ENCODE measurements at places on chromosomes 4 and X.

GRCh38 chr4:188976644-188977115, 837.4 kb downstream of the TRIML1 start:
- no peak for DNase-seq

DNA sequence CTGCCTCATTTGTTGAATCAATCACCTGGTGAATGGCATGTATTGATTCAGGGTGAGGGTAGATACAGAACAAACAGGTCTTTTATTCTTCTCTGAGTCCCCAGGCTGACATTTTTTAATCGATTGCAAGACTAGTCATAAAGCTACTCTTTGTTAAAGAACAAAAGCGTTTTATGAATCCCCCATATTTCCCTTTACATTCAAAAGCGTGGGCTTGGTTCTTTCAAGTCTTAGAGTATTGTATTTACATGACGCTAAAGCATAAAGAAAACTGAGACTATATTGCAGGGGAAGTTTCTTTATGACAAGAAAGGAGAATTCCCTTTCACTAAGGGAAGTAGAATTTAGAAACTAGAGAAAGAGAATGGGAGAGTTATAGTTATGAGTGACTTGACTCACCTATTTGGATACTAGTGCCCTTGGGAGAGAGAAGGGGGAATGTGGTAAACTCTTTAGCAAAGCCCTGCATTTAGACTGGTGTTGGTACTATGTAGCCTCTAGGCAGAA, 69.3 kb upstream of the PDE5A start:
- no peak for DNase-seq

- no peak for DNase-seq
These were observed 30.1 kb downstream of the SYTL5 start for GRCh38 chrX:38036466-38036865.

- no peak for DNase-seq
These were observed 702 bp downstream of the MMGT1 start for GRCh38 chrX:135973025-135973547.

GRCh38 chrX:110213183-110213582, 104.7 kb downstream of the AMMECR1 start:
- DNase-seq = no peak

- DNase-seq = no peak
These were observed 23.9 kb downstream of the HMX1 start for GRCh38 chr4:8847764-8848163.

DNA sequence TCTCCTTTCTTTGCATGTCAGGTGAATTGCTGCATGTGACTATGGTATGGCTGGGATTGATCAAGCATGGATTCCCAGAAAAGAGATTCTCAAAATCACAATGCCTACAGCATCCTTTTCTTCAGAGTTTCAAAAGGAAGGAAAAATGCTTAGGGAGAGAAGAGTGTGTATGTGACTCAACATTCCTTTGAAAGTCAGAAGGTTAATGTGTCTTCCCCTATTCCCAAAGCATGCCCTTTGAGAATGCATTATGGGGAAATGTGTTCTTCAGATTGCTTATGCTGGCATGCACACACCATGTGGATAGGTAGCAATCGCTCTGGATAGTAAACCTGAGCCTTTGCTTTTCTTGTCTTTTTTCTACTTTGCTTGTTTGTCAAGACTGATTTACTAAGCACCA, 78.5 kb downstream of the ELOVL6 start:
- no peak for DNase-seq

DNA sequence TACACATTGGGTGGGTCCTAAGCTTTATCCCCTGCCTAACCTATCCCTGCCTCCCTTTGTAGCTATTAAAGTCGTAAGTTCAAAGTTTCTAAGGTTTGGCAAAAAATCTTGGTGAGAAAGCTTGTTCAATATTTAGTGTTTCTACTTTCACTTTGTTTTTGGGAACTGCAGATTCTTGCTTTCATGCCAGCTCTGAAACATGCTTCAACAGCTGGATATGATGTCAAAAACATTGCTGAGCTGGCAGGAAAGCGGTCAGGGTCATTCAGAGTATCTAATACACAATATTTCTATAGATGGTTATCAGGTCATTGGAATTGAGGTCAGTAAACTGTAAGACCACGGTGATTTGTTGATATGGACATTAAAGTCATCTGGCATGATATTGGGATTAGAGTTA, 19.7 kb downstream of the CENPI start:
- DNase-seq = no peak

- no peak for DNase-seq
These were observed 14.5 kb downstream of the ARHGAP24 start for GRCh38 chr4:85489273-85489981.

- no peak for DNase-seq
These were observed 294.9 kb upstream of the BOD1L1 start for GRCh38 chr4:13922459-13922858.

- no peak for DNase-seq
These were observed 23.4 kb downstream of the TMEM164 start for GRCh38 chrX:110026099-110026844.

GRCh38 chrX:74925225-74926088, at the start of gene NEXMIF:
NEXMIF (minus strand) TSS chrX:74925452.
- DNase-seq = no peak

DNA sequence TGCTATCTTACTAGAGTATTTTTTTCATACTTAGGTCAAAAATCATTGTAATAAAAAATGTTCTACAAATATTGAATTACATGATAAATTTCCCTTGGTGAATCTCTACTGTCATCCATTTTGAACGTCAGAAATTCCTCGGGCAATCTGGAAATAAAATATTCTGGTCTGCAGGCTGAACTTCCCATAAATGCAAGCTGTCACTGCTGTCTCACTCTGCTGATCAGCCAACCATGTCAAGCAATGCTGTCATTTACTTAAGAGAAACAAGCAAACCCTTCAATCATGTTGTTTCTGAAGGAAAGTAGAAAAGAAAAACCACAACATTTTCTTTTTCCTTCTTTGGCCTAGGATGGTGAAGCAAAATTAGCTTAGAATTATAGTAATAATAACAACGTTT, 514.2 kb upstream of the GALNT7 start:
- DNase-seq = no peak

DNA sequence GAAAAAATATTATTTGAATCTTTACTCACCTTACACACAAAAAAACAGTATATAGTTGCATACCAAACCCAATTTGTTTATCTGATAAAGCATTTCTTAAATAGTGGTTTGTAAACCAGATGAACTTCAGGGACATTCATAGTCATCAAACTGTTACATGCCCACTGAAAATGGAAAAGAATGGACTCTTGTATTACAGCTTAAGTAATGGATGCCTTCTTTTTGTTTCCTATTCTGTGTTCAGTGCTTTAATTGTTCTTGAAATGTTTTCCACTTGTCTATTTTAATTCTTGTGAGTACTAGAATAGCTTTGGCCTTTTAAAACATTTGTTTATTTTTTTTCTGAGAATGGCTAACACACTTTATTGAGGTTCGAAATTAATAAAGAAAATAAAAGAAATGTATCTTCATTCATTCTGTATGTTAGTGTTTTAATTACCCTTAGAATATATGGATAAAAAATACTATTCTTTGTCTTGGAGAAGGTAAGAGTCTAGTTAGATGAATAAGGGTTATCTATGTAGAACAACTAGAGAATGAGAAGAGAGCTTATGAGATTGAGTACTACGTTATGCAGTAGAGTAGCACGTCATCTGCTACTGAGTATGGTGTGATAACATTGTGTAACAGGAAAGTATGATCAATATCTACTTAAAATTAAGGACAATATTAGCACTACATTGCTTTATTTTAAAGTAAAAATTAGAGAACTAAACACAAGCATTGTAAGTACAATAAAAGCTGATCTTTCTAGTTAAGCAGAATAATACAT, 9.9 kb downstream of the CPEB2 start:
- no peak for DNase-seq

- DNase-seq = no peak
These were observed 1.8 kb downstream of the IDH3G start for GRCh38 chrX:153792368-153792767.

GRCh38 chr4:72842323-72842722, 227.2 kb downstream of the COX18 start:
- no peak for DNase-seq

- DNase-seq = no peak
These were observed 38.6 kb downstream of the CFAP299 start for GRCh38 chr4:80374180-80374579.

GRCh38 chr4:142126890-142127497, 490.6 kb downstream of the IL15 start:
- no peak for DNase-seq

GRCh38 chr4:179530958-179531357, 2088.7 kb upstream of the AGA start:
- DNase-seq = no peak

DNA sequence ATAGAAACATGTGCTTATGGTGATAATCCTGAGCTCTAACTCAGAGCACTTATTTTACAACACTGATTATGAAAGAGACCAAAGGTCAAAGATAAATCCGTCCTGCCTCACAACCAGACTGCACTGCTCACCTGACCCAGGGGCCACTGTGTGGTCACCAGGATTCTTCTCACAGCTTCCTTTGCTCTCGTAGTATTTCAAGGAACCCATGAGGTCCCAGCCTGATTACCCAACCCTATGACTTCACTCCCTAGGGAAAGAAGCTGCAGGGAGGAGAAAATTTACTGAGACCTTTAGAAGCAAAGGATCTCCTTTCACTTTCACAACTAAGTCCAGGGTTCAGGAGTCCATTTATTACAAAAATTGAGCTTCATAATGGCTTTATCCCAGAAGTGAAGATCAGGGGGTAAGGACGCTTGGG, 9.6 kb downstream of the SLC25A5 start:
- no peak for DNase-seq

DNA sequence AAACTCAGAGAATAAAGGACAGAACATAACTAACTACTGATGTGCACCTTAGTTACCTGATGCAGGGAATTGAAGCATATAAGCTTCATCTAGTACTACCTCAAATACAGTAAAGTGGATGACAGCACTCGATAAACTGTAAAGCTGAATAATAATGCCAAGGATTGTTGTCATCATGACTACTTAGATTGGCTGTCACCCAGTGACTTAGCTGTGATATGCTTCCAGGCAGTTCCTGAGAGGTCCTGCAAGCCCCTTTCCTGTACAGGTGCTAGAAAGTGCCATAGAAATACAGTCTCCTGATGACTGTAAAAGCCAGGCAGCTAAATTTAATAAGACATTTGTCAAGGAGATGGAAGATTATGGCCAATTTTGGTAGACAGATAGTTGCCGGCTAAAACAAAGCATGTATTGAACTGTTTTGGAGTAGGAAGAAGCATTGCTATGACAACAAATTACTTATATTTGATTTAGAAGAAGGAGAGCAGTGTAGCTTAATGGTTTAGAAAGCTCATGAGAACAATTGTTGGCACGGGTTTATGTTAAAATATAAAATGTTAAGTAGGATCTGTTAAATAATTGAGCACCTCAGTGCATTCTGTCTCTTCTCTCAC, 29.7 kb downstream of the TMEM164 start:
- DNase-seq = no peak

DNA sequence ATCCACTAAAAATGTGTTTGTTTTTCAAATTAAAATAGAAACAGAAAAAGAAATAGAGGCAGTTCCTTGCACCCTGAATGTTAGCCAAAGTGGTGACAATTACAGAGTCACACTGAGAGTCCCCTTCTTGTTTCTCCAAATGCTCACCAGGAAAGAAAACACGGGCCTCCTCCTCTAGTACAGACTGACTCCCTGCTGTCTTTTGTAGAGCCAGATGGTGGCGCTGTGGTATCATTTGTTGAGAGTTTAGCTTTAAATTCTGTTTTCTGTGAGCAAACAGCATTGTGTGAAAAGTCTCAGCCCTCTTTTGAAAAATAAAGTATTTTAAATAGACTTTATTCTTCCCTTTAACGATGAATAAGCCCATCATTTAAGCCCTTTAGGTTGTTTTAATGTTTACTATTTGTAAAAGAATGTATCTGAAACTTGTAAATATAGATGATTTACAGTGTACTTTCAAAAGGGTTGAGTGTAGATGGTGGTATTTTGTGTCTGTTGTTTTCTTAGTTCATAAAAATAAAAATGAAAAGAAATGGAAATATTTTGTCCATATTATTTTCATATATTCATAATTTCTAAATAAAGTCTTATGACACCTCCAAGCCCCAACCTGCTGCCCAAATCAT, 36.9 kb upstream of the ATOH1 start:
- peak; percentile 36 for DNase-seq

DNA sequence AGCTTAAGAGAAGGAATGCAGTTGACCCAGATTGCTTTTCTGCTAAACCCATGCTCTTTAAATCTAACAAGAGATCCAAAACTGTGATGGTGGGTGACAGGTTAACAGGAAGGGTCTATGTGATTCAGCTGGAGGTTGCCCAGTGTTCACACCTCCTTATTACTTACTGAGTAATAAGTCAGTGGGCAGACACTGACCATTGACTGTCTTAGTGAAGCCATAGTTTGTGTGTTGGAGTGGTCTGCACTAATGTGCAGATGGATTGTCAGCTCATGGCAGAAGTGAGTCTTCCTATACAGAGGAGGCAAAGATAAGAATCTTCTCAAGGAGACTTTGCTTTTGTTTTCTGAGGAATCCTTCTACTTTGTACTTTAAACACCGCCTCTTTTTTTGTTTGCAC, 15.2 kb upstream of the RUFY3 start:
- DNase-seq = no peak

- DNase-seq = no peak
These were observed 326.3 kb upstream of the ZCCHC13 start for GRCh38 chrX:73977542-73978169.

DNA sequence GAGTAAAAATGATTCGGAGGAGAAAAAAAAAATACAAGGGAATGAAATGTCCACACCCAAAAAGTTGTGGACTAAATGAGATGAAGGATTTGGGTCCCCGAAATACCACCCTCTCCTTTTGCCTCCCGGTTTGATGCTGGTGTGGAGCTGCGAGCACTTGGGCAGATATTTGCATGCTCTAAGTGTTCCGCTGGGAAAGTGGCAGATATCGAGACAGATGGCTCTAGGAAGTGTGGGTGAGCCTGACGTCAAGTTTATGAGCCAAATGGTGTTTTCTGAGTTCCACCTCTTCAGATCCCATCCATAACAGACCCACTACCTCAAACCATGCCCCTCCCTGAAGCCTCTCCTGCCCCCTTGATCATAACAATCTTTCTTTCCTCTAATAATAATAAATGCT, 228.6 kb downstream of the QDPR start:
- no peak for DNase-seq

- DNase-seq = no peak
These were observed 48.0 kb downstream of the TXK start for GRCh38 chr4:48085821-48086589.

GRCh38 chr4:138241281-138242075, 671 bp downstream of the SLC7A11 start:
- no peak for DNase-seq

- no peak for DNase-seq
These were observed 174.4 kb downstream of the FHIP1A start for GRCh38 chr4:151583157-151583914.

DNA sequence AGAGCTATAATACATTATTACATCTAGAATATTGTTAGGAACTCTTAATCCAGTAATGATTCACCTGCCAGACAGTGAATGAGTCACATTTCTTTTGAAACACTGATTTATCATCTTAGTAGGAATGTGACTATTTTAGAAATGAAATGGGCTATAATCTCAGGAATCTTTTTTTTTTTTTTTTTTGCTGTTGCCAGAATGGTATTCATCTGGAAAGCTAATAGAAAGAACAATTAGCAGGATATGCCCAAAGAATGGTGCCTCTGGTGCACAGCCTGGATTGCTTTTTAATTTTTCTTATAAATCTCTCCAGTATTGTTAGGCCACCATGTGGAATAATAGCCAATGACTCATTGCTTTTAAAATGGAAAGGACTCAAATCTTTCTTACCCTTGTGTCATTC, 181.1 kb upstream of the SMIM31 start:
- no peak for DNase-seq

Measured in mesothelial cell of epicardium (in vitro differentiated cells).